HepG2 (cell line): ENCODE measurements at places on chromosomes 12 and 14.

DNA sequence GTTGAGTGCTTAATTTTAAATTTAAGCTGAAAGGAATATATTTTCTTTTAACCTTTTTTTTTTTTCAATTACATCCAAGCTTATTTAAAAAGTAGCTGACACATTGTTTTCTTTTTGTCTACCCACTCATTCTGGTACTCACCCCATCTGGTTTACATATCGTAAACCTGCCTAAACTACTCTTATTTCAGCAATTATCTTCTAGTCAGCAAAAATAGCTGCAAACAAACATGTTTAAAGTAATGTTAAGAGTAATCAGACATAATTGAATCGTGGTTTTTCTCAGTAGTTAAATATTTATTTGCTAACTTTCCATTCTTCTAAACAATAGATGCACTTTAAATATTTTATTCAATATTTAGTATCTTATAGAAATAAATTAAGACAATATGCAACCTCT is 492.7 kb upstream of the MGAT4C start:
- no peak overlapping the region for H3K27ac ChIP-seq
- no peaks in the 10 kb centered on the region for H3K27me3 ChIP-seq
- no peaks in the 10 kb centered on the region for H3K4me1 ChIP-seq
- no peak overlapping the region for H3K4me3 ChIP-seq
- DNase-seq = no peak
- no peaks in the 10 kb centered on the region for H3K36me3 ChIP-seq

DNA sequence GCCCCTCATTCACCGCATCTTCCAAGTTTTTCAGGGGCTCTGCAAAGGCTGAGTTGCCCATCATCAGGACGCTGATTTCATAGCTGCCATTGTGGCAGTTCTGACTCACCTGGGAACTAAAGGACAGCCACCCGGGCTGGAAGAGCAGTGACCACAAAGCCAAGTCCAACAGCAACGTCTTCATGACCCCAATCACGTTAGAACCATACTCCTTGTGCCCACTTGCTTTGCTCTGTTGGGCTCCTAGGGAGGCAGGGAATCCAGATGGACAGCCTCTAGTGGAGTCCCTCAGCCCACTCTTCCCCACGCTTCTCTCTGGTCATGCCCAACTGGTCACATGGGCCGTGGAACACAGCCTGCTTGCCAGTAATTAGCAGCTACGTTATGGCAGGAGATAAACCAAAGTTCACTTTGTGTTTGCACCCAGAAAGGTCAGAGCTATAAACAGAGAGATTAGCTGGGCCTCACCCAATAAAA is at the start of gene GUCY2C:
Gene GUCY2C (minus strand): TSS at position 335 of the 477 bp plus-strand sequence. CDS start 151 bp downstream, at position 184.
- no peak for DNase-seq
- no peaks in the 10 kb centered on the region for H3K36me3 ChIP-seq
- H3K27me3 ChIP-seq = no peaks in the 10 kb centered on the region
- no peaks in the 10 kb centered on the region for H3K4me1 ChIP-seq
- H3K4me3 ChIP-seq = no peak within 1 kb of the TSS
- no peak within 1 kb of the TSS for H3K27ac ChIP-seq

DNA sequence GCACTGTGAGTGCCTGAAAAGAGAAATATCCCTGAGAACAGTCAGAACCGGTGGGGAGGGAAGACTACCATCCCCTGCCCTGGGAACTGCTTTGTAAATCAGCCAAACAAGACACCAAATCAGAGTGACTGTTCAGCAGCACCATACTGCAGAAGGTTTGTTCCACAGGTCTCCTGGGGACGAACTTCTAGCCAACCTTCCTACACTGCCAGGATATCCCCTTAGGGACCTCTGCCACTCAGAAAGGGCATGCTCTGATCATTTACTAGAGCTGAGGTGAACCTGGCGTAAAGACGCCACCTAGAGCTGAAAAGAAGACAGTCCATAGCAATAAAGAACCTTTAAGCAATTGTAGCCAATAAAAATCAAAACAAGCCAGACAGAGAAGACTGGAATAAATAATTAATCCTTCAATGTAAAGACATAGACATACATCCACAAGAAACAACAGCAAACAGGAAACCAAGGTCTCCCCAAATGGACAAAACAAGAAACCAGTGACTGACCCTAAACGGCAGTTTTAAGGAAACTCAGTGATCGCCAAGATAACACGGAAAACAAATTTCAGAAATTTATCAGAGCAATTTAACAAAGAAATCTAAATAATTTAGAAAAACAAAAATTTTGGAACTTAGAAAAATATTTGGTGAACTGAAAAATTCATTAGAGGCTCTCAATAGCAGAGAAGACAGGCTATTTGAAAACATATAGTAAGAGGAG is 228.1 kb upstream of the AMIGO2 start:
- H3K4me3 ChIP-seq = no peak overlapping the region
- no peak overlapping the region for H3K27ac ChIP-seq
- DNase-seq = peak; percentile 43
- no peaks in the 10 kb centered on the region for H3K36me3 ChIP-seq
- H3K27me3 ChIP-seq = no peaks in the 10 kb centered on the region; the same call in 2 of the 3 replicates

- no peak overlapping the region for H3K4me3 ChIP-seq
- no peaks in the 10 kb centered on the region for H3K4me1 ChIP-seq
- DNase-seq = no peak
- H3K27me3 ChIP-seq = no peaks in the 10 kb centered on the region
- H3K36me3 ChIP-seq = no peaks in the 10 kb centered on the region
Measured at GRCh38 chr12:63318933-63319332, 167.9 kb upstream of the AVPR1A start.

DNA sequence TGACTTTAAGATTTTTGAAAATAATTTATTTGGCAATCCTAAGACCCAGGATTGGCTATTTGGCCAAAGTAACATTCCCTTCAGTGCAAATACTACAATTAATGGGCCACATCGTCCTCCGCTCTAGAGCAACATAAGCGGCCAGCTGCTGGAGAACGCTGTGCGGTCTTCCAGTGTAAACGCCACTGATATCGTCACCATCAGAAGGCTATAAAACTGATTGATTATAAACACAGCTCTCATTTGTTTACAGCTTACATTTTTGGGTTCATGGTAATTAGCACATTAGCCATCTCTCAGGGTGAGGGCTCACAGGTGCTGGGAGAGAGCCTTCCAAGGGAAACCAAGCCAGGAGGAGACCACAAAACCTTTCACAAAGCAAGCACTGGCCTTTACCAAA is 130.1 kb upstream of the BMP4 start:
- peak overlapping the region; percentile 15 for H3K27ac ChIP-seq
- H3K4me3 ChIP-seq = no peak overlapping the region
- no peaks in the 10 kb centered on the region for H3K27me3 ChIP-seq
- no peak for DNase-seq
- no peaks in the 10 kb centered on the region for H3K36me3 ChIP-seq

- no peaks in the 10 kb centered on the region for H3K36me3 ChIP-seq
- no peaks in the 10 kb centered on the region for H3K27me3 ChIP-seq
- H3K4me3 ChIP-seq = no peak overlapping the region
- H3K4me1 ChIP-seq = no peaks in the 10 kb centered on the region
- no peak for DNase-seq
- no peak overlapping the region for H3K27ac ChIP-seq
Measured at GRCh38 chr14:82521191-82521590, 987.5 kb upstream of the SEL1L start.

DNA sequence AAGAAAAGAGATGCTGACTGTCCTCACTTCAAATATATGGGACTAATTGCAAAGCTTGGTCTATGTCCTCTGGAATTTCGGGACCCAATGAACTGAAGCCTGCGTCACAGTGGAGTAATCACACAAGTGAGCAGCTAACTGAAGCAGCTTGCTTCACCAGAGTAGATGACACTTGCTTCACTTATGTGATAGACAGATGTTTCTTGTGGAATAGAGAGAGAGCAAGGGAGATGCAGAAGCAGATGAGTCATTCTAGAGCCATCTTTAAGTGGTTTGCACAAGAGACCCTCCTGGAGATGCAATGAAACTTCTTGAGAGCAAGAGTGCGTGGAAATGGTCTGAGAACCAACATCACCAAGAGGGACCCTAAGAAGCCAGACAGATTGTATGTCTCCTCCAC is 1537.1 kb upstream of the FLRT2 start:
- no peak overlapping the region for H3K27ac ChIP-seq
- no peaks in the 10 kb centered on the region for H3K36me3 ChIP-seq
- H3K4me1 ChIP-seq = no peaks in the 10 kb centered on the region
- H3K4me3 ChIP-seq = no peak overlapping the region
- DNase-seq = no peak

GRCh38 chr12:52876372-52876771 is 27.6 kb upstream of the KRT78 start:
- DNase-seq = no peak
- no peak overlapping the region for H3K4me3 ChIP-seq
- peaks cover 21% of the 10 kb centered on the region; the same call in 2 of the 3 replicates for H3K27me3 ChIP-seq
- no peak overlapping the region for H3K27ac ChIP-seq
- no peaks in the 10 kb centered on the region for H3K36me3 ChIP-seq

DNA sequence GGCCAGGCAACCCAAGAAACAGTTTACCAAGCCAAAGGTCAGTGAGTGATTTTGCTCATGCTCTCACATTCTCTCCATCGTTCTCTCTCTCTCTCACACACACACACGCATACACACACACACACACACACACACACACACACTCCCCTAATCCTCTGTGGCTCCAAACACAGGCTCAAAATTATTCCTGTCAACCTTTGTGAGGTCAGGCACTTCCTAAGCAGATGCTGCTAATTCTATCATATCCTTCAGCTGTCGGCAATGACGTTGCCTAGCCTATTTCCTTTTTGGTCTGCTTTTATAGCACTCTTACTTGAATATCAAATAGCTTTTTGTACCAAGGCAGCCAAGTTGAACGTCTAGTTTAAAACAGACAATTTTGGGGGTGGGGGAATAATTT is 98.9 kb upstream of the EGLN3 start:
- DNase-seq = no peak
- no peak overlapping the region for H3K4me3 ChIP-seq
- H3K36me3 ChIP-seq = no peaks in the 10 kb centered on the region
- peaks cover 2% of the 10 kb centered on the region; the same call in 1 of the 2 replicates for H3K27me3 ChIP-seq
- H3K4me1 ChIP-seq = peaks cover 73% of the 10 kb centered on the region
- H3K27ac ChIP-seq = no peak overlapping the region

GRCh38 chr14:104445086-104445485 is 134.5 kb upstream of the C14orf180 start:
- no peaks in the 10 kb centered on the region for H3K36me3 ChIP-seq
- H3K27me3 ChIP-seq = peaks cover 5% of the 10 kb centered on the region
- H3K4me3 ChIP-seq = no peak overlapping the region
- H3K27ac ChIP-seq = no peak overlapping the region

DNA sequence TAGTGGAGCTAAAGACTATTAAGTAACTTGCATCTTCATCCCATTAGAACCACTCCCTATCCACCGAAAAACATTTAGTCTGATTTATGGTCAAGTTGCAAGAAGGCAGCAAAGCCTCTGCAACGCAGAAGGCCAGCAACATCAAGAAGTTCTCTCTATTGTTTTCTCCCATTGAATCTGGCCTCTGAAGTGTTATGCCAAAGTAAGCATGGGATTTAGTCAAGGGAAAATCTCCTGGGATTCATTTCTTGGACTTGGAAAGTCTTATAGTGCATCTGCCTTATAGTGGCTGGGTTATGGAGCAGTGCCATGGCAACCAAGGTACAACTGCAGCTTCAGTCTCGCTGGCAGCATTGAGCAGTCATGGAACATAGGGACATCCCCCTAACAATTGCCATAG is 87.7 kb upstream of the KRR1 start:
- H3K4me3 ChIP-seq = no peak overlapping the region
- no peak overlapping the region for H3K27ac ChIP-seq
- H3K27me3 ChIP-seq = no peaks in the 10 kb centered on the region
- H3K36me3 ChIP-seq = no peaks in the 10 kb centered on the region

GRCh38 chr14:55272387-55272786 is 1.2 kb downstream of the FBXO34 start:
- no peak for DNase-seq
- H3K27ac ChIP-seq = peak overlapping the region; percentile 78
- H3K36me3 ChIP-seq = no peaks in the 10 kb centered on the region

GRCh38 chr12:103832048-103832997 is 8.7 kb downstream of the NT5DC3 start:
- peaks cover 81% of the 10 kb centered on the region for H3K4me1 ChIP-seq
- H3K36me3 ChIP-seq = no peaks in the 10 kb centered on the region
- no peak overlapping the region for H3K27ac ChIP-seq
- no peaks in the 10 kb centered on the region for H3K27me3 ChIP-seq

- no peak overlapping the region for H3K27ac ChIP-seq
- H3K36me3 ChIP-seq = no peaks in the 10 kb centered on the region
- no peaks in the 10 kb centered on the region for H3K27me3 ChIP-seq
- H3K4me3 ChIP-seq = no peak overlapping the region
- peaks cover 15% of the 10 kb centered on the region for H3K4me1 ChIP-seq
- DNase-seq = no peak
Measured at GRCh38 chr12:44526655-44527182, 349.4 kb downstream of the NELL2 start.

- no peaks in the 10 kb centered on the region for H3K27me3 ChIP-seq
- H3K27ac ChIP-seq = peak overlapping the region; percentile 98
- peak; percentile 52 for DNase-seq
- H3K4me1 ChIP-seq = peaks cover 73% of the 10 kb centered on the region
Measured at GRCh38 chr14:49986343-49987014, 93.6 kb downstream of the ARF6 start.

DNA sequence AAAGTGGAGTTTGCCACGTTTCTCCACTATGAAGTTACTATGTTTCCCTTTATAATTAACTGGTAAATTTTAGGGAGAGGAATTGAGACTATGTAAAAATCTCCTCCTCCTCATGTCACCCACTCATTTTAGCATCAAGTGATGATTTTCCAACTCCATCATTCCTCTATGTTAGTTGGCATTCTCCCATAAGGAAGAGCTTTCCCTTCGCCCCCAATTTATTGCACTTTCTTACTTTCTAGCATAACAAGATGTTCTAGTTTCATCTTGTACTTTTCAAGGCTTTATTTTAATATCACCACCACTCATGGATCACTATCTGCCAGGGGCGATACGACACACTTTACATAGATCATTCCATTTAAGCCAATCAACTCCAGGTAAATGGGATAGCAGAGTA is 97.1 kb downstream of the RPS6KA5 start:
- no peaks in the 10 kb centered on the region for H3K36me3 ChIP-seq
- no peak overlapping the region for H3K27ac ChIP-seq
- peaks cover 5% of the 10 kb centered on the region; the same call in 1 of the 2 replicates for H3K4me1 ChIP-seq
- H3K4me3 ChIP-seq = no peak overlapping the region
- no peak for DNase-seq

DNA sequence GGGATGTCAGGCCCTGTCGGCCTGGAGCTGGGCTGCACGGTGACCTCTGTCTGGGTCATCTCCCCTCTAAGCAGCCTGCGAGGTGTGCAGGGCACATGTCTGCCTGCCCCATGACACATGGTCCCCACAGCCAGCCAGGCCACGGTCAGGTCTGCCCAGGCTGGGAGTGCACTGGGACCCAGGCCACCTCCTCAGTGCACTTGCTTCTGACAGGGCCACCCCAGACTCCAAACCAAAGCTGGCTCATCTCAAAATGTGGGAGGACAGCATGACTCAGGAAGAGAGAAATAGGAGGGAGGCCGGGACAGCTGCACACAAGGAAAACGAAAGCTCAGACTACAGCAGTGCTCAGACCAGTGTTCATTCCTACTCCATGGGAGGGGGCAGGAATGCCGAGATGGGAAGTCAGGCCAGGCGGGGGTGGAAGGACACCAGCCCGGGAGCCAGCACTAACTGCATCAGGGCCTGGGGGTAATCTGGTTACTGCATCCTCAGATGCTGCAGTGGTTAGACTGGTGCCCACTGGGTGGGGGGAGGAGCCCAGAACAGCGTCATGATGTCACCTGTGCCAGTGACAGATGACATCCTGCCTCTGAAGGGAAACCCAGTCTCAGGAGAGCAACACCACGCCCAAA is 4.0 kb downstream of the P2RX2 start:
- H3K4me3 ChIP-seq = no peak overlapping the region
- no peak for DNase-seq
- H3K27ac ChIP-seq = no peak overlapping the region
- H3K4me1 ChIP-seq = peaks cover 10% of the 10 kb centered on the region
- H3K27me3 ChIP-seq = no peaks in the 10 kb centered on the region
